ENCODE measurements at places on chromosomes 11 and 22. TPM values are rescaled to one million over a fixed set of nuclear protein-coding genes. Genes with fewer than 3 reads are reported as not detected.

The CALCA gene
- total RNA-seq, result not detected

The TEX54 gene
- total RNA-seq, result not detected

The NTM gene
- not detected for total RNA-seq

GRCh38 chr11:104836691-104837090, 61.6 kb downstream of the CASP12 start:
- no peak for DNase-seq

DNA sequence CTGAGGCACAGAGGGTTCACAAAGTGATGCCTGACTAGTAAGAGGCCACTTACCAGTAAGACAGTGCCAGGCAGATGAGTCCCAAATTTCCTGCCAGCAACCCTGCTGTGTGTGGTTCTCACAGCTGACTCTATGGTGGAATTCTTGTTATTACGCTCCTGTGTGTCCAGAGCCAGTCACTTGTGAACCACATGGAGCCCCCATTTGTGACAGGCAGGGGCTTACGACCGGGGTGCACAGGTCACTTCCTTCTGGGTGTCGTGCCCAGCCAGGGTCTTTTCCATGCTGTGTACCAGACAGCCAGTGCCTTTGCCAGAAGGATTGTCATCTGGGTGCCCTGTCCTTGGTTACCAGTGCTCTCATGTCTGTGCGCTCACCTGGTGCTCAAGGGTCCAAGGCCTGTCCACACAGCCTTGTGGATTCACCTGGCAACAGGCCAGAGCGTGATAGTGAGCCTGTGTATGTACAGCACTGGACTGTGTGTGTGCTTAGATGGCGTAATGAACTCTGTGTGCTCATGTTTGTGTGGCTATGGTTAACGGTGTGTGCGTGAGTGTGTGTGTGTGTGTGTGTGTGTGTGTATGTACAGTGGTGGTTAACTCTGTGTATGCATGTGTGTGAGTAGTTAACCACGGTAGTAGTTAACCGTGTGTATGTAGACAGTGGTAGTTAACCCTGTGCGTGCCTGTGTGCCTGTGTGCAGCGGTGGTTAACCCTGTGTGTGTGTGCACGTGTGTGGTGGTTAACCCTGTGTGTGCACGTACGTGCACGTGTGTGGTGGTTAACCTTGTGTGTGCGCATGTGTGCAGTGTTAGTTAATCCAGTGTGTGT, 18.6 kb downstream of the GRAMD4 start:
- no peak for DNase-seq

DNA sequence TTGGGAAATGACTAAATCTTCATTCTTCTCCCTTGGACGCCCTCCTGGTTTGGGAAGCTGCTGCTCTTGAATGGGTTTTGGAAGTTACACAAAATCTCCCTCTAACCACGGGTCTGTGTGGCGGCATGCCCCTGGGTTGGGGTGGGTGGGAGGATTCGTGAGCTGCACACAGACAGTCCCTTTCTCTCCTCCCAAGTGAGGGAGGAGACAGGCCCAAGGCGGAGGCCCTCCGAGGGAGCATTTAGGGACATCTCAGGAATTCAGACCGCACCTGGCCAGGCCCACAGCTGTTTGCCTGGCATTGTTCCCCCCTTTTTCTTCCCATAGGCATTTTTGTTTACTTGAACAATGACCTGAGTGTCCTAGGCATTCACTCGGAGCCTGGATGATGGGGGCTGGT, 94.1 kb downstream of the MPPED1 start:
- DNase-seq, result no peak

All from ascending aorta (tissue), 2 donors.